KBM-7 (cell line): ENCODE measurements at places on chromosomes 1 and 21.

DNA sequence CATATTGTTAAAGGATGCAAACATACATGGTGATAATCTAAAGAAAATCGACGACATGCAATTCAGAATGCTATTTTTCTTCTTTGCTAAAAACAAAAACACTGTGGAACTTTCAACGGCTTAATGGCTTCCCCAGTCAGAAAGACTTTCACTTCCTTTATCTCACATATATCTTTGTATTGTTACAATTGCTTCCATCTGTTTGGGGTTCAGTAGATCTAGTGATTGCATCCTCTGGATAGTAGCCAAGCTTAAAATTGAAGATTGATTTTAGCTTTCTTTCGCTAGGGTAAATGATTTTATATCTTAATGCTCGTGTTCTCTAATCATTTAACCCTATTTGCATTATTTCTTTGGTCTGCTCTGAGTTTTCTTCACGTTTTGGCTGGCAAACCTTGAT lies 31.8 kb upstream of the ADAMTS1 start:
- no peak for DNase-seq

GRCh38 chr1:116107371-116107770 lies 3.8 kb upstream of the MAB21L3 start:
- no peak for DNase-seq

GRCh38 chr1:65994223-65994622 lies 201.5 kb downstream of the PDE4B start:
- DNase-seq = no peak

DNA sequence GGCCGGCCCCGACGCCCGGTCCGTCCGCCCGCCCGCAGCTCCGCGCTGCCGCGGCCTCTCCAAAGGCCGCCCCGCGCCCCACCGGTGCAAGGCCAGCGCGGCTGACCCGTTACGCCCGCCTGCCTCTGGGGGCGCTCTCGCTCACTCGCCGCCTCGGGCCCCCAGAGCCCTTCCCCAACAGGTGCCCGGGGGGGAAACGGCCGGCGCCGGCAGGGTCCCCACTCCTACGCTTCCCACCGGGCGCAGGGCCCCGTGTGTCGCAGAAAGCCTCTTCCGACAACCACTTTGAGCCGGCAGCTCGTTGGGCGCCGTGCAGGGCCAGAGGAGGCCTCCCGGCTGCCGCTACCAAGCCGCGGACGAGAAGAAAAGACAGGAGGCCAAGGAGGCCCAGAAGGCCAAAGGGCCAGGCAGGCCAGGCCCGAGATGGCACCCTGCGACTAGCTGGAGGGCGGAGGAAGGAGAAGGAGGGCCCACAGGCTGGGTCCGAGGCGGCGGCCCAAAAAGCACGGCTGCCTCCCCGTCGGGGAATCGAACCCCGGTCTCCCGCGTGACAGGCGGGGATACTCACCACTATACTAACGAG lies 64.9 kb upstream of the FCGR2A start:
- DNase-seq = peak; percentile 91

DNA sequence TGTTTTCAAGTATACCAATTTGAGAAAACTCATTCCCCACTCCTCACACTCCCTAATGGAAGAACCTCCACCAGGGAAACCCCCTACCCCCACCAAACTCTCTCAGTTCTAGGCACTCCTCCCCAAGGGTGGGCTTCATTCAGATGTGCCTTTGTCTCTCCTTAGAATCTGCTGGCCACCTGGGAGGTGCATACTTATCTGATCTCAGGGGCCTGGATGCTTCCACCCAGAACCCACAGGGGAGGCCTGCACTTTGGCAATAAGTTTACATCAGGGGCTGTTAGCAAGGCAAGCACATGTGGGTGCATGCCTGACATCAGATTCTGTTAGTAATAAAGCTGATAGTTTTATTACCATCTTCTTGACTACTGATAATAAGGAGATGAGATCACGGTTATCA lies 32.5 kb upstream of the SLAMF9 start:
- no peak for DNase-seq

DNA sequence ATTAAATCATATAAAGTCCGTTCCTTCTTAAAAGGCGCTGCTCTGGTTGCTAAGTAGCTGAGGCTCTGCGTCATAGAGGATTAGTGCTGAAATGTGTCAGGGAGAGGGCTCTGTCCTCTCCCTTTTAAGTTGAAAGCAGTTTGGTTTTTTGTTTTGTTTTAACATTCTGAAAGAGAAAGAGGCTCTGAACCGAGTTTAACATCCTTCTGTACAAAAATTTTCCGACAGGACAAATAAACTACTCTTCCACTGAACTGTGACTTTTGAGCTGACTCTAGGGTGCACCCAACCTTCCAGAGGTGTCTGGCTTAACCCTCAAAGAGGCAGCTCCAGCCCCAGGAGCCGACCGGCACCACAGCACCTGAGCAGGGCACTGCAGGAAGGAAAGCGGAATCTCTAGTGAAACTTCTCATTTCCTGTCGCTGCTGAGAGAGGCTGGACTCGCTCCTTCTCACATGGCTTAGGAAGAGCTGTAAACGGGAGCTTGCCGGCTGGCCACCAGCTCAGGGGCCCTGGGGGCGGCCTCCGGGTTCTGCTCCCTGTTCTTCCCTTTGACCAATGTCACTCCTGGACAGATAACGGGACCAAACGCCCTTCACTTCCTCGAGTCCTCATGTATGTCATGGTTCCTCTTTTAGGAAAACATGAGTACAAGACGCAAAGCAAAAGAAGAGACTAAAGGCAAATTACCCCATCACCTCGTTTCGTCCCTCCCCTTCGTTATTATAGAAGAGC lies 1.2 kb downstream of the VAV3 start:
- DNase-seq = peak; percentile 82

- DNase-seq = no peak
Measured at GRCh38 chr1:47705517-47706130, 267.8 kb downstream of the FOXD2 start.

DNA sequence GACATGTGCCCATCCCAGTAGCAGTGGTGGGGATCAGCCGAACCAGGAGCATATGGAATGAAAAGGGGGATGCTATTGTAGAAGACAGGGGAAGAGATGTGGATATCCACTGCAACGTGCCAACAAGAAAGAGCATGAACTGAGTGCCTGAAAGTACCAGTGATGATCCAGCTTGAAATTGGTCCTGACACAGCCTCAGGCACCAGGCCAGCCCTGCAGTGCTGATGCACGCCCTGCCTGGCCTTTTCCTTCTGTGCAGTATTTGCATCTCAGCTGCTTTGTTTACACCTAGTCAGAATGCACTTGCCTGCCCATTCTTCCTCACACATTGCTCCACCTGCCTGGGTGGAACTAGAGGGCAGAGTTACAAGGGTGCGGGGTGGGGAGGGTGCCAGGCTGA lies 50.3 kb upstream of the ARTN start:
- DNase-seq = no peak

DNA sequence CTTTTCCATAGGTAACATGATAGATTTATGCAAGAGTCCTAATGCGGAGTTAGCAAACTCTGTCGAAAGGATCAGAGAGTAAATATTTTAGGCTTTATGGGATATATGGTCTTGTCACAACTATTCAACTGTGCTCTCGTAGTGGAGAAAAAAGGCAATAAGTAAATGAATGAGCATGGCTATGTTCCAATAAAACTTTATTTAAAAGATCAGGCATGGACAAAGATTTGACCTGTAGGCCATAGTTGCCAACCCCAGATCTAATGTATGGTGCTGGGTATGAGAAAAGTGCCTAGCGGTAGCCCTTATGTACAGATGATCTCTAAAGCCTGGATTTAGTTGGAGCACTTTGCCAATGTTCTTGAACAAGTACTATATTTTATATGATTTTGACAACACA lies 498.8 kb upstream of the C1orf87 start:
- no peak for DNase-seq

DNA sequence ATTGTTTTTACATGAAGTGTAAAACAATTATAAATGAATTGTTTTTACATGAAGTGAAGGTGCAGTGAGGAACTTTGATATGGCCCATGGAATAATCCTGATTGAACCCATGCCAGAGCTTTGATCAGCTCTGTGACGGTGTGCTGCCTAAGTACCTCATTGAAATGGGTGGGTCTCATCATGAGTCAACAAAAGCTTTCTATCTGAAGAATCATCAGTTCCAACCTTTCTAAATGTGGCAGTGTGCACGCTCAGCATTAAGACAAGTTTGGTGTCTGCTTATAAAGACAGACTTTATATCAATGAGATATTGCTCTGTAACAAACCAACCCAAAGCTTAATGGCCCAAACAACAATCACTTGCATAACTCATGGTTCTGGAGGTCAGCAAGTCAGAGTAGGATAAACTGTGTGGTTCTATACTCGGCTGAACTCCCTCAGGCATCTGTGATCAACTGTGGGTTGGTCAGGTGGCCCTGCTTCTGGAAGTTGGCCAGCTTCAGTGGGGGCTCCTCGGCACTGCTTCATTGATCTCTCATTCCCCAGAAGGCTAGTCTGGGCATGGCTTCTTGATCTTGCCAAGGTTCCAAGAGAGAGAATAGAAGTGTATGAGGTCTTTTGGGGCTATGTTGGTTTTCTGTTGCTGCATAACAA lies 258.0 kb downstream of the LTN1 start:
- no peak for DNase-seq

- no peak for DNase-seq
Measured at GRCh38 chr1:224059897-224060427, 53.9 kb upstream of the FBXO28 start.

DNA sequence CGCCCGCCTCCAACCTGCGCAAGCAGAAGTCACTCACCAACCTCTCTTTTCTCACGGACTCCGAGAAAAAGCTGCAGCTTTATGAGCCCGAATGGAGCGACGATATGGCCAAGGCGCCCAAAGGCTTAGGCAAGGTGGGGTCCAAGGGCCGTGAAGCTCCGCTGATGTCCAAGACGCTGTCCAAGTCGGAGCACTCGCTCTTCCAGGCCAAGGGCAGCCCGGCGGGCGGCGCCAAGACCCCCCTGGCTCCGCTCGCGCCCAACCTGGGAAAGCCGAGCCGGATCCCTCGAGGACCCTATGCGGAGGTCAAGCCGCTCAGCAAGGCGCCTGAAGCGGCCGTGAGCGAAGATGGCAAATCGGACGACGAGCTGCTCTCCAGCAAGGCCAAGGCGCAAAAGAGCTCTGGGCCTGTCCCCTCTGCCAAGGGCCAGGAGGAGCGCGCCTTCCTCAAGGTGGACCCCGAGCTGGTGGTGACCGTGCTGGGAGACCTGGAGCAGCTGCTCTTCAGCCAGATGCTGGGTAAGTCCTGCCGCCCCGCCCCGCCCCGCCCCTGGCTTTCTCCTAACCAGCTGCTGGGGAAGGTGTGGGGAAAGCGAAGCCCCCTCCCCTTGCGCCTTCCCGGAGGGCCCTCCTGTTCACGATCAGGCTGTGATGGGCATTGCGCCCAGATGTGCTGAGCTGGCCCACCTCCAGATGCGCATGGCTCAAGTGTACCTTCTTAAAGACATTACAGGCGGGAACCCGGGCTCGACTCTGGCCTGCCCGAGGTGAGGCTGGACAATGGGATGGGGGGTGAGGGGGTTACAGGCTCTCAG lies 110.2 kb downstream of the NAV1 start:
- no peak for DNase-seq

DNA sequence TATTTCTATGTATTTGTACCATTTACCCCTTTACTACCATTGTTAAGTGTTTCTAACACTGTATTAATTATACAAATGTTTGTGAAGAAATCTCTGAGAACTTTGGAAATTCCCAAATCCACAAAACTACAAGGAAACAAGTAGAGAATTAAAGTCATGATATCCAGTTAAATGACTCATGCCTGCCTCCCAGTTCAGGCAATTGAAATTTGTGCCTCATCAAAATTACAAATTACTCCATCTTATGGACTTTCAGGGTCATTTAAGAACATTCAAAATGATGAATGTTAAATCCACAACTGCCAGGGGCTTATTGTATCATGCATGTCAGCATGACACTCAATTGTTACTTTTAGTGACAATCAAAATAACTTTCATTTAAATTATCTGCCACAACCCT lies 282.4 kb downstream of the ZNF326 start:
- DNase-seq = no peak

DNA sequence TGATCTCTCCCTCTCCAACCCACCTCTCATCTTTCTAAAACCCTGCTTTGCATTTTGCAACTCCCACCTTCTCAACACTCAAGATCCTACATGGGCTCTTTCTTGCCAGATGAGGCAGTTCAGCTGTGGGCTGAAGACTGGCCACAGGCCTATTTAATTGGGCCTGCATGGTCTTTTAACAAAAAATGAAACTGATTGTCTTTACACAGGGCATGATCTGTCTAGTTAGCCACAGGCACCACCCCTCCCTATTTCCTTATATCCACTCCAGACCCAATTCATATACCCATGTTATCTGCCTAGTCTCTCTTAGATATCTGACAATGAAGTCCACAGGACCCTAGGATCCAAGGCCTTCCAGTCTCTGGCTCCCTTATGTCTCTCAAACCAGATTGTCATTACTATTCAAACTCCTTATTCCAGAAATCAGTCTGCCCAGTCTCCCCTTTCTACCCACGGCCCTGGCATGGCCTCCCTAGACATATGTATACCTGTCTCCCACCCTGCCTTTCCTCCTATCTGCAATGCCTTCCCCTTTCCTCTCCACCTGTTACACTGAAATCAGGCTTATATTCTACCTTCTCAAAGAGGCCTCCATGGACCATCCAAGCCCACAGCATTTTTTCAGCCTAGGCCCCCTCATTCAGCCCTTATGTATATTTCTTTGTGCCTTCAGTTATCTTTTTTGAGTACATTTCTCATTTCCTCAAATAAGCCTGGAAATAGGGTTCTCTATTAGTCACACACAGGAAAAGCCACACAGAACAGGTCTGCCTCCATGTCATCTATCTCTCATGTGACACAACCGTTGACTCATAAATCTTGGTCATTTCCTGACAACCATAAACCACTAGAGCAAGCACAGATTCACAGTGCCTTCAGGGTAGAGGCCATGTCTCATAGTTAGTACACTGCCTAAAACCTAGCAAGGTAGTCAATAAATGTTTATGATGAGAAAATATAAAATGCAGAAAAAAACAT lies 39.0 kb downstream of the LPAR3 start:
- peak; percentile 79 for DNase-seq

- DNase-seq = no peak
Measured at GRCh38 chr1:164761009-164761408, 202.0 kb downstream of the PBX1 start.

- no peak for DNase-seq
Measured at GRCh38 chr1:12541274-12542137, 76.5 kb downstream of the DHRS3 start.

DNA sequence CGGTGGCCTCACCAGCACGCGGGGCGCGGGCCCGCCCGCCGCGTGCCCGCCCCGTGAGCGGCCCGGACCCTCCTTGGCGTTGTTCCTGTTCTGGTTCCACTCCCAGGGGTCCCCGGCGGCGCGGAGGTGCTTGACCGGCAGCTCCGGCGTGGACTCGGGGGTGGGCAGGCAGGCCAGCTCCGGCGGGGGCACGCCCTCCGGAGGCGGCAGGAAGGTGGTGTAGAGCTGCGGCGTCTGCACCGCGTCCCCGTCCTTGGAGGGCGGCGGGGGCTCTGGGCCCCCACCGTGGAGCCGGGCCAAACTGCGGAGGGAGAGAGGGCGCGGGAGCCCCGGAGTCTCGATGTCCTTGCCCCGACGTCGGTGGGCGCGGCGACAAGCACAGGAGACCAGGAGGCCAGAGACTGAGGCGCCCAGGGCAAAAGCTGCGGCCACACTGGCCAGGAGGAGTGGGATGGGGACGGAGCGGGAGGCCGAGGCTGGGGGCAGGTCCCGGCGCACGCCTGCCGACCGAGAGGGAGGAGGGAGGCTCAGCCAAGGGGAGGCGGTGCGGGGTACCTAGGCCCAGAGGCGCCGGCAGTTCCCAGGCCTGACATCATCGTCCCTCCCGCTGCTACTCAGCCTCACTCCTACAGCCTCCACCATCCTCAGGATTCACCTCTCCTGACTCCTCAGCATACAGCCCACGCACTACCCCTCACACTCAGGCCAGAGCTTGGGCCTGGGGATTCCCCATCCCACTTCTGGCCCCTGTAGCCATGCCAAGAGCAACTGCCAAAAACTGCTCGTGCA lies 13.2 kb downstream of the SEMA6C start:
- no peak for DNase-seq
